ENCODE measurements at places on chromosomes 13 and 19. TPM values are rescaled to one million over a fixed set of nuclear protein-coding genes. Genes with fewer than 3 reads are reported as not detected.

GRCh38 chr13:28421676-28422410 lies 73.1 kb downstream of the FLT1 start:
- DNase-seq: no peak

DNA sequence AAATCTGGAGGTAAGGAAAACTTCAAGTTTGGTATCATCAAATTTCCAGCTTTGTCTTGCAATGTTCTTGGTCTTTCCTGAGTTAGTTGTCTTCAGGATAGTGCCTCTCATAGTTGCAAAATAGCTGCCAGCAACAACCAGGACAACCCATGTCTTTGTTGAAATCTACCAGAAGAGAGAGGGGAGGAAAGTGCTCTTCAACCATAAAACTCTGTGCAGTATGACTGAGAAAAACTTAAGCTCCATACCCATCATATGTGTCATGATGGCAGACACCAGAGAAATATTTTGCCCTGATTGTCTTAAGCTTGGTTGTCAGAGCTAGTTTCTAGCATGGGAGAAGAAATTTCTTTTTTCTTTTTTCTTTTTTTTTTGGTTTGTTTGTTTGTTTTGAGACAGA lies 103.3 kb downstream of the SPRY2 start:
- DNase-seq: no peak

The RNF225 gene
- total RNA-seq: under 0.01 TPM

- DNase-seq: peak; percentile 59
Observed at GRCh38 chr13:100983111-100983510, 308.5 kb upstream of the TMTC4 start.

- DNase-seq: no peak
Observed at GRCh38 chr13:32247887-32248286, 67.3 kb downstream of the ZAR1L start.

GRCh38 chr13:39603424-39603947 lies 493 bp upstream of the LHFPL6 start:
- peak; percentile 23 for DNase-seq

DNA sequence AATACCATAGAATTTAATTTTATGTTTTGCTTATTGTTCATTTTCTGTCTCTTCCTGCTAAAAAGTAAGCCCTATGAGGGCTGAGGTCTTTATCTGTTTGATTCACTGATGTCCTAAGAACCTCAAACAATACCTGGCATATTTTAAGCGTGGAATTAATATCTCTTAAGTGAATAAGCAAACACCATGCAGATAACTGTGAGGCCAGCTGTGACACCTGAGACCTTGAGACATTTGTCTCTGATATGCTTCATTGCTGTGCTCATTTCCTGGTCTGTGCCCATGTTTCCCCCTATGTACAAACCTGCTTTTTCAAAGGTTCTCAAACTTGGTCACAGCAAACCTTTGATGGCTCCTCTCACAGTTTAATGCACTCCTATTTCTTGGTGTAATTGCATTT lies 254.6 kb downstream of the COG6 start:
- DNase-seq: no peak

DNA sequence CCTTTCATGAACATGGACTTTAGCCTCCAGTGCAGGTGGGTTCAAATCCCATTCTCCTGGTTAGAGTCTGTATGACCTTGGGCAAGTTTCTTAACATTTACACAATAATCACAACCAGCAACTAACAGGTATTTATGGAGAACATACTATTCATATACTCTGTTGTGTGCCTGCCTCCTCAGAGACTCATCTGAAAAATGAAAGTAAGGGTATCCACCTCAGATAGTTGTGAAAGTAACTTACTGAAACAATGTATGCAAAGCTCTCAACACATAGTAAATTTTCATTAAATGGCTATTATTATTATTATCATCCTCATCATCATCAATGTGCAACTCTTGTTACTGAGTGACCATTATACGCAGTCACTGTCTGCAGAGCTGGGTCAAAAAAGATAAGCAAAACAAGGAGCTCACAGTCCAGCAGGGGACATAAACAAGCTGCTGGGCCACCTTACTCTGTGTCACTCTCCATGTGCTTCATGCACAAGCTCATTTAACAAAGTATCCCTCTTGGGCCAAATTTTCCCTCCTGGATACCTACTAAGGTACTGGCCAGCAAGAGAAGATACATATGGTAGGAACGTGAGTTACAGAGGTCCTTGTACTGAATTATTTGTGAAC lies 70.9 kb upstream of the FNDC3A start:
- DNase-seq: no peak

DNA sequence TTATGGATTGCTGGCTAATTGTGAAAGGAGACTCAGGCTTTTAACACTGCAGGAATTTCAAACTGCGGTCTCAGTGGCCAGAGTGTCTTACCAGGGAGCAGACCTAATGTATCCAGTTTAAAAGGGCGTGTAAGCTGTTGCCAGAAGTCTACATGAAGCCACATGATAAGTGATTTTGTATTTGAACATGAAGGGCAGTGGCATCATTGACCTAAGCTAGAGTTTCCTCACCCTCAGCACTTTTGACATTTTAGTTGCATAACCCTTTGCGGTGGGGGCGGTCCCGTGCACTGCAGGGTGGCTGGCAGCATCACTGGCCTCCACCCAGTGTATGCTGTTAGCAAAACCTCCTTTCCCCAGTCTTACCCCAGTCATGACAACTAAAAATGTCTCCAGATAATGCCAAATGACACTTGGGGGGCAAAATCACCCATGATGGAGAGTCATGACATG lies 23.7 kb upstream of the GPR18 start:
- no peak for DNase-seq

DNA sequence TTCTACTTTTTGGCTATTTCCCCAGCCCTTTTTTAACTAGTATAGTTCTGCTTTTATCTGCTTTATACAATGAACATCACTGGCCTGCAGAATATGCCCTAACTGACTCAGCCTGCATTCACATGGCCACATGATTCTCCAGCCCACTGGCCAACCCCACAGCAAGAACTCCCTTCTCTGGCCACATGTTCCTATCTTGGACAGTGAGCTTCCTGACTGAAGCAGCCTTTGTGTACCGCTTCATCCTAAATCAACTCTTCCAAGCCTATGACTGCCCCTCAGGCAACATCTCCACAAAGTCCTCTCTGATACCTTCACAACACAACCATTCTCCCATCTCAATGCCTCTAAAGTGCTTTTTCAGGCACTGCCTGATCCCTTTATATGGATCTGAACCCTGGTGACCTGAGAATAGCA lies 214.1 kb downstream of the COL4A1 start:
- DNase-seq: no peak

The ERICH6B gene
- not detected for total RNA-seq

The FXYD7 gene
- total RNA-seq: not detected

The PLIN5 gene
- not detected for total RNA-seq

- DNase-seq: no peak
Observed at GRCh38 chr13:50459046-50459445, 384.4 kb downstream of the DLEU7 start.

The LIG1 gene
- 8.5 TPM for total RNA-seq

GRCh38 chr13:45198041-45198440 lies 2.8 kb downstream of the KCTD4 start:
- DNase-seq: peak; percentile 55

- DNase-seq: no peak
Observed at GRCh38 chr13:112926993-112927392, 42.0 kb upstream of the MCF2L start.

DNA sequence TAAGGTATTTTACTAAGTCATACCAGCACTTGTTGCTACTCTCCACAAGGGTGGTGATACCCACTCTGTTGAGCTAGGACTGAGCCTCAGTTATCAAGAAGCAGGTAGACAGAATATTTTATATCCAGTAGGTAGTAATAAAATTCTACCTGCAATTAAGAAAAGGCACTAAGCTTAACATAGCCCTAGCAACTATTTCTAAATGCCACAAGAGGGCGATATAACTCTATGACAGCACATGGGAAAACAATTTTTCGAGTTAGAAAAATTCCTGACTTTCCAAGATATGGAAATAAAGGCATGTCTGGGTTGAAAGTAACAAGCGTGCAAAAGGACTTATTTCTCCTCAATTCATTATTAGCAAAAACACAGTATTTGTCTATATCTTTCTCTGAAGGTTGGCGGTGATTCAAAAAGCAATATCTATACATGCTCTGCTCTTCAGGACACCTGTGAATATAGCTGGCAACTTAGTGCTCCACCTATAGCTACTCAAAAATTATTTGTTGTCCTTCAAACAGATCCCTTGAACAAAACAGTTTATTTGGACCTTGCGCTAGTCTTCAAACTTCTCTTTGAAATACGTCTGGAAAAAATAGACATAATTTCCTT lies 14.7 kb downstream of the CCDC169 start:
- peak; percentile 39 for DNase-seq

- peak; percentile 99 for DNase-seq
Observed at GRCh38 chr19:47719047-47719859, 6.0 kb downstream of the EHD2 start.

Data from fibroblast of lung (primary cell).